ENCODE measurements at places on chromosomes 2 and 18.

GRCh38 chr2:153163055-153163454 is 315.5 kb downstream of the RPRM start:
- no peak for DNase-seq

DNA sequence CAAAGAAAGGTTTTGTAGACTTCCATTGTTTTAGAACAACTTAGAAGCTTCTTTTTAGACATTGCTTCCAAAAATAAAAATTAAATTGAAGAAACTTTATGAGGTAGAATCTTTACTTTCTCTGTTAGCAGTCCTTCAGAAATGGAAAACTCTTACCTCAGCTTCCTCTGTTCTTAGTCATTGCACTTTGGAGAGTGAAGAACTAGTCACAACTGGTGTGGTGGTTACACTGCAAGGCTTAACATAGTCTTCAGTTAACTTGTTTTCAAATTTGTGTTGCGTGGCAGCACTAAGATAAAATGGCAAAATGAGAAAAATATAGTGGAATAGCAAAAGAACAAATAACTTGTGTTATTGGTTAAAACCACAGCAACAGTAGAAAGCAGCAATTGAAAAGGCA is 332.6 kb downstream of the KIAA1328 start:
- no peak for DNase-seq

- peak; percentile 33 for DNase-seq
These were observed 19.8 kb downstream of the BIN1 start for GRCh38 chr2:127086990-127087790.

DNA sequence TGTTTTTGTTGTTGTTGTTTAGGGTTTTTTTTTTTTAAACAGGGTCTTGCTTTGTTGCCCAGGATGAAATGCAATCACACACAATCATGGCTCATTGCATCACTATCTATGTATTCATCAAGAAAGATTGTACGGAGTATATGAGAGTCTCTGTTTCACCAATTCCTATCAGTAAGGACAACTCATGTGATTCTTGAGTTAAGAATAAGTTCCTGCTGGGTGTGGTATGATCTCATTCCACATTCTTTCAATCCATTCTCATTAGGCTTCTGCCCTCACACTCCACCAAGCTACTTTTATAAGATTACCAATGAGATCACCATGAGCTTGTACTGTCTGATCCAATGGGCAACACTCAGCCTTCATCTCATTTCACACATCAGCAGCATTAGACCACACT is 9.1 kb upstream of the AP1S3 start:
- no peak for DNase-seq

DNA sequence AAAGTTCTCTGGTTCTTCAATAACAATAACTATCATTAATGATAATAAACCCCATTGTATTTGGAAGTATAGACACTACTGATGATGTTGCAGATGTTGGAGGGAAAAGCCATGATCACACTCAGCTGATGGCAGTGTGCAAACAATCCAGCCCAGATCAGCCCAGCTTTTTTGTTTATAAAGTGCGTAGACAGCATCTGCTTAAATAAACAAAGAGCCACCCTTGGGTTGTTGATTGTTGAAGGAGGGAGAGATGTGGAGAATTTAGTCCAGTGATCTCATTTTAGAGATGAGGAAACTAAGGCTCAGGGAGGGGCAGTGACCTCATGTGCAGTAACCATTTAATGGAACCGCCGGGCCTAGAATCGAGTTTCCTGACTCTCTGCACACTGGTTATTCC is 56.0 kb upstream of the MEX3C start:
- DNase-seq: no peak

DNA sequence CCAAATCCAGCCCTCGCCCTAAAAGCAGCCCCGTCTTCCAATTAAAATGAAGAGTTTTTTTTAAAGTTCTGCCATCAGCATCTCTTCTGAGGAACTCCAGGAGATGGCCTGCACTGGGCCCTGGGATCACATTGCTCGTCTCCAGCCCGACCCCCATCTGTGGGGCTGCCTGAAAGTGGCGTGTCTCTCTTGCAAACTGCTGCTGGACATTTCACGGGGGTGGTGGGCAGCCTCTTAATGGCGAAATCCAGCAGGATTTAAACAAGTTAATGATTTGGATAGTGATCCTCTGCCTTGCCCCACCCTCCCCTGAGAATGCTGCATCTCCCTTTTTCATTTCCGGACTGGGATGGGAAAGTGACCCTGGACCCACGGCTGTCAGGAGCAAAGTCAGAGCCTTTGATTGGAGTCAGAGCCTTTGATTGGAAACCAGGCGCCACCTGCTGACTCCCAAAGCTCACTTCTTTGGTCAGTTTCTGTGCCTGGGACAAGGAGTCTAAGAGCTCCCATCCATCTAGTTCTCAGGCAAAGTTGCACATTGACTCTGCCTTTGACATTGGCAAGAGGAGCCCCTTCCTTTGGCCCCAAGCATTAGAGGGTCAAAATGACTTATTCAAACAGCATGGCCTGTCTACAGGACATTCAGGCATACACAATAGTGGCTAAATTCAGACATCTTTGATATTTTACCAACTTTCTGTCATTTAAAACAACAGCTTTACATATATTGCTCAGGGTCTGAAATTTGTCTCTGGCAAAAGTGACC is 155.2 kb downstream of the SH3BP4 start:
- DNase-seq: no peak

DNA sequence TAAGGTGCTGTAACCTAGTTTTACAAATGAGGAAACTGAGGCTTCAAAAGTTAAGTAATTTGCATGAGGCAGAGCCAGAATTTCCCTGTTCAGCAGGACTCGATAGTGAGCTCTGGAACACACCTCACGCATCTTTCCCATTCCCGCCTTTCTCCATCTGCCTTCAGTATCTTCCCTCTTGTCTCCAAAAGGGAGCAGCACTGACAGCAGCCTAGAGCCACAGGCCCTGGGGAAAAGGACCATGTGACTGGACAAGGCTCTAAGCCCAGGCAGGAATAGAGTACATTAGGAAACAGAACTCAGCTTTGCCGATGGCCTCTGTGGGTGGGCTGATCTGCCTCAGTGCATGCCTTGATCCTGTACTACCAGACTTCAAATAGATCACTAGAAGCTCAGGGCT is 21.5 kb downstream of the GPR155 start:
- no peak for DNase-seq

DNA sequence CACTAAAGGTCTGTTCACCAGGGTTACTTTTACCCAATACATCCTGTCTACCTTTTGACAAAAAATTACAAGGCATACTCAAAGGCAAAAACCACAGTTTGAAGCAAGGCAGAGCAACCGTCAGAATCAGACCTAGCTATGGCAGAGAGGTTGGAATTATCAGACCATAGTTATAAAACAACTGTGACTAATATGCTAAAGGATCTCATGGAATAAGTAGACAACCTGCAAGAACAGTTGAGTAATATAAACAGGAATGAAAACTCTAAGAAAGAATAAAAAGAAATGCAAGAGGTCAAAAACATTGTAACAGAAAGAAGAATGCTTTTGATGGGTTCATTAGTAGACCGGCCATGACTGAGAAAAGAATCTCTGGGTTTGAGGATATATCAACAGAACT is 318.8 kb upstream of the KCNH7 start:
- no peak for DNase-seq

GRCh38 chr2:45229411-45229810 is 220.2 kb upstream of the SIX2 start:
- no peak for DNase-seq

GRCh38 chr2:63049211-63049969 is 1.2 kb upstream of the OTX1 start:
- DNase-seq: peak; percentile 27

DNA sequence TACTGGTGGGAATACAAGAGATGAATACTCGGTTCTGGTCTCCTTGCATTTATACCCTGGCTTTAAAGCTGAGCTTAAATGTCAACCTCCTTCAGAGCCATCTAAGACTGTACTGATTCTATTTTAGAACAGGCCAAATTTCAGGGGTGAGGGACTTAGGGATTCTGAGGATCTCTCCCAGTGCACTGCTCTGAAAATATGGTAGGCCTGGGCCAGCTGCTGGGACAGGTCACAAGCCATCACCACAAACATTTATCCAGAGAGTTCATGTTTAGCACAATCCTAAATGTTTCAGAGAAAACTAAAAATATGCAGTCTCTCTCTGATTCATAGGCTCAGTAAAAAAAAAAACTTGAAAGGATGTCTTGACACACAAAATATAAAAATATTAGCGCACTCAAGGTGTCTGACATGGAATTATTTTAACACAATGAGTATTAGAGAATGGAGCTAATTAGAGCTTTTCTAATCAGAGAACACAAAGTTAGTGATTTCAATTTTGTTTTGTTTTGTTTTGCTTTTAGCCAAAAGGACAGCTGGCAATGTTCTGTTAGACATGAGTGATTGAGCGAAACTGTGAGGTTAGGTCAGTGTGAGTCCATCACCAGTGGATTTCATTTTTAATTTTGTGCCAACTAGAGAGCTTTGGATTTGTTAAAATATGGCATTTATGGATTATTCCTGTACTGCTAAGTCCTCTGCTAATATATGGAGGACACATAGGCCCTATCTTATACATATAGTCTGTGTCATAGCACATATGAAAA is 38.8 kb downstream of the MFSD6 start:
- no peak for DNase-seq

DNA sequence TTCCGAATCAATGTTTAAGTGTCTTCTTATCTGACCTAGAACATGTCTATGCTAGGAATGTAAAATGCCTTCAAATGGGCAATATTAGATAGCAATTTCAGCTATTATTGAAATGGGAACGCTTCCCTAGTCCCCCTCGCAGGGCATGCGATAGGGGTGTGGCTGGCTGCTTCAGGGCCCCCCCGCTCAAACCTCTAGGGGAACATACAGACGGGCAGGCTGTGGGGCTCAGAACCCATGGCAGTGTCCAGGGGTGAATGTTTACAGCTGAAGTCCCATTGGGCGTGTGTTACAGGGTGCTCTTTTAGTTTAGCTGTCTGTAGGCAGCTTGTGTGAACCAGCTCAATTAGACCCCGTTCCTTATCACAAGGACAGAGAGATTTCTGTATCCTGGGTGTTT is 315.9 kb downstream of the DSEL start:
- DNase-seq: no peak

GRCh38 chr2:28523902-28524301 is 28.0 kb downstream of the PLB1 start:
- no peak for DNase-seq

- no peak for DNase-seq
These were observed 5.9 kb downstream of the RNF103 start for GRCh38 chr2:86617738-86618137.

GRCh38 chr2:221958224-221958623 is 340.6 kb downstream of the PAX3 start:
- DNase-seq: no peak

DNA sequence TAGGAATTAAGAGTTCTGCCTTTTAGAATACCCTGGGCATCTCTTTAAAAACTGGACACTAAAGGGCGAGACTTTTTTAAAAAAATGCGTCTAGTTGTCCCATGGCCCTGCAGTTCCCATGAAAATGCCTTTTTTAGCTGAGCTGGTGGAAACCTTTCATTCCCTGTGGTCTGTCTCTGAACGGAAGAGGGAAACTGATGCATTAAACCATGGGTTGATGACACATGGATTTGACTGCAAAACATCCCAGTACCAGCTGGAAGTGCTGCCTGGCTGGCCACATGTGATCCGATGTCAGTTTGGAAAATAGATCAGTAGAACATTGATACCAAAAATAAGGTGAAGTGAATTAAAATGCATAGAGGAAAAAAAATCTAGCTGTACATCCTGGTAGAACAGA is 129.2 kb downstream of the MYO1B start:
- no peak for DNase-seq

DNA sequence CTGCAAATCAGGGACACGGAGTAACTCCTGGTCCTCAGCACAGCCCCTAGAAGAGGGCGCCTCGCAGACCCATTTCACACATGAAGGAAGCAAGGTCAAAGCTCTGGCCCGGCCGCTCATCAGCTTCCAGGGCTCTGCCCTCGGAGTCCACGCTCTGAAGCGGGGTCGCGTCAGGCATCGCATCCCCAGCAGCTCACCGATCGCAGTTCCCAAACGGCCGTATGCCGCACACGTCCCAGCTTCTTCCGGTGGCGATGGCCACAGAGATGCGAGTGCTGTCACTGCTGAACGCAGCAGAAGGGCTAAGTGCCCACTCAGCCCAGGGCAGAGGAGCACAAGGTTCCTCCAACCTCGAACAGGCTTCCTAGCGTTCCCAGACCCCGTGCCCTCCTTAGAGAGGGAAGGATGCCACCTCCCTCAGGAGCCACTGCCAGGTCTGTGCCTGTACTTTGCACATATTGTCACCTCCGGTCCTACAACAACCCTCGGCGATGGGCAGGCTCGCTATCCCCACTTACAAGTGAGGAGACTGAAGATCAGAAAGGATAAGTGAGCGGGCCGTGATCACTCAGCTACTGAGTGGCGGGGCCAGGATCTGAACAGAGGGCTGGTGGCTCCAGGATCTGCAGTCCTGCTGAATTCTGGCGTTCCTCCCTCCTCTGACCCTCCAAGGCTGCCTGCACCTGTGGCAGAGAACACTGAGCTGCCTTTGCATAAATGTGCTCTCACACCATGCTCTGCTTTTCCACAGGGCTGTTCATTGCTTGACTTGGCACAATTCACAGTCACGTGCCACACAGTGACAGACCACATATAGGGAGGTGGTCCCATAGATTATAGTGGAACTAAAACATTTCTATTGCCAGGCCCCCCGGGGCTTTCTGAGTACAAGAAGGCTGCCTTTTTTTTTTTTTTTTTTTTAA is 71.4 kb downstream of the COPS8 start:
- DNase-seq: no peak

GRCh38 chr2:174711206-174711605 is 53.1 kb downstream of the CHRNA1 start:
- no peak for DNase-seq

- no peak for DNase-seq
These were observed 676.0 kb upstream of the SALL3 start for GRCh38 chr18:78303519-78304191.

GRCh38 chr2:48910961-48911360 is 155.4 kb upstream of the LHCGR start:
- DNase-seq: no peak

DNA sequence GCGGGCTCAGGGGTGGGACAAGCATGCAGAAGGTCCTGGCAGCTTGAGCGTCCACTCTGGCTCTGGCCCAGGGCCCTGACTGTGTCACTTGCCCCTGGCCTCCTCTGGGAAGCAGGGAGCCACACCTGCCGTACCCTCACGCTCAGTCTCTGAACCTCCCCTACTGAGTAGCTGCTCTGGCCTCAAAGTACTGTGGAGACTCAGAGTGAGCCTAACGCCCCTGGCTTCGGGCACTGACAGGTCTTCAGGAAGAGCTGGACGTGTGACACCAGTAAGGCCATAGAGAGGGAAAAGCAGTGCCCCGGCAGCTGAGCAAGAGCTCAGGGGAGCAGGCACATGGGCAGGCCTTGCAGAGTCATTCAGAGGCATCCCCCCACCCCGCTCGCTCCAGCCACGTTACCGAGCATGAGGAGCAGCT is 73.3 kb downstream of the SFXN5 start:
- DNase-seq: no peak

All from bone marrow (tissue), 2 donors.